ENCODE measurements at places on chromosomes 1 and 21.

GRCh38 chr1:87972811-87973210, 644.1 kb downstream of the LMO4 start:
- DNase-seq: no peak

DNA sequence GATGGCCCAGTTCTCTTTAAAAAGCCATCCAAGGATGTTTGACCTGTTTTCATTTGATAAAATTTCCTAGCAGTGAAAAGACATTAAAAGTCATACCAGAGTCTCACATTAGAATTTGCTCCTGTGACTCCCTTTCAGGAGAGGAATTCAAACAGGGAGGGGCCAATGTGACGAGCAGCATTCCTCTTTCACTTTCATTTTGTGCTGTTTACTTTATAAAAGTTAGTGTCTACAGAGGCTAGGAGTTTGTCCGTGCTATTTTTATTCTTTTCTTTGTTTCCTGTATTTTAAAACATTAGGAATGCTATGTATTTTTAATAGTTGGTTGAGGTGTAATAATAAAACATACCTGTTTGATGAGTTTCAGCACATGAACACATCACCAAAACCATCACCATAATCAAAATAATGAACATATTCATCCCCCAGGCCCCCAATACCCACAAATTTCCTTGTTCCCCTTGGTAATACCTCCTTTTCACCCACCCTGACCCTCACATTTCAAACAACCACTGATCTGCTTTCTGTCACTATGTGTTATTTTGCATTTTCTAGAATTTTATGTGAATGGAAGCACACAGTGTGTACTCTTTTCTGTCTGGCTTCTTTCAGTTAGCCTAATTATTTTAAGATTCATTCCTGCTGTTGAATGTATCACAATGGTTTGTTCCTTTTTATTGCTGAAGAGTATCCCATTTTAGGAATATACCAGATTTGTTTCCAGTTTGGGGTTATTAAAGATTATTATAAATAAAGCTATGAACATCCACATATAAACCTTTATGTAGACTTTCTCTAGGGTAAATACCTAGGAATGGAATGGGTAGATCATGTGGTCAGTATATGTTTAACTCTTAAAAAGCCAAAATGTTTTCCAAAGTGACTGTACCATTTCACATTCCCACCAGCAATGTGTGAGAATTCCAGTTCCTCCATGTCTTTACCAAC, 129.5 kb downstream of the TENT5C start:
- DNase-seq: no peak

DNA sequence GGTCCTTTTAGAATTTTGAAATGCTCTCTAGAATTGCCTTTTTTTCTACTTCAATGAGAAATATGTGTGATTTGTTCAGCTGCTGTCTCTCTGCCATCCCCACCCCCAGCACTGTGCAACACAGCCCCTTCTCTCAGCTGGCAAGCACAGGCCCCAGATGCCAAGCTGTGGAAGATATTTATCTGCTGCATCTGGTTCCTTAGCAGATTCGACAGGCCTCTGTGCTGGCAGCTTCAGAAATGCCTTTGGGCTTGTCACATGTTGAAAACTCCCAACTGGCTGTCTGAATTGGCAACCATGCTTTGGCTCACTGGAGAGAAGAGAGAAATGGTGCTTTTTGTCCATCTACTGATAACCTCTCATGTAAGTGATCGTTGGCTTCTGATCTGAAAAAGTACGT, 206.7 kb upstream of the C1orf87 start:
- DNase-seq: no peak

DNA sequence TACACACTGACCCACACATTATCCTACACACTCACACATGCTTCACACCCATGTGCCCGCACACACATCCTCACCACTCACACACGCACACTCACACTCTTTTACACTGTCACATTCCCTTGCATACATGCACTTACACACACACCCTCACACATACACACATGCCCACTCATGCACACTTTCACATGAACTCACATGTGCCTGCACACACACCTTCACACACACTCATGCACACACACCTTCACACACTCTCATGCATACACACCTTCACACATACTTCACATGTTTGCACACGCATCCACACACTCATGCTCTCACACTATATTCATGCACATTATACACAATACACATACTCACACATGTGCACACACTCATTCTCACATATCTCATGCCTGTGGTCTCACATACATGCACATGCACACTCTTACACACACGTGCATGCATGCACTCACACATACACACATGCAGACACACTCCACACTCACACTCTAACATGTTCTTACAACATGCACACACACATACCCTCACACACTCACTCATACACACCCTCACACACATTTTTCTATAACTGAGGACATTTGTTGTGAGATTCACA, 42.3 kb downstream of the RXRG start:
- no peak for DNase-seq

- no peak for DNase-seq
Observed at GRCh38 chr1:61782771-61783170, 40.5 kb downstream of the PATJ start.

DNA sequence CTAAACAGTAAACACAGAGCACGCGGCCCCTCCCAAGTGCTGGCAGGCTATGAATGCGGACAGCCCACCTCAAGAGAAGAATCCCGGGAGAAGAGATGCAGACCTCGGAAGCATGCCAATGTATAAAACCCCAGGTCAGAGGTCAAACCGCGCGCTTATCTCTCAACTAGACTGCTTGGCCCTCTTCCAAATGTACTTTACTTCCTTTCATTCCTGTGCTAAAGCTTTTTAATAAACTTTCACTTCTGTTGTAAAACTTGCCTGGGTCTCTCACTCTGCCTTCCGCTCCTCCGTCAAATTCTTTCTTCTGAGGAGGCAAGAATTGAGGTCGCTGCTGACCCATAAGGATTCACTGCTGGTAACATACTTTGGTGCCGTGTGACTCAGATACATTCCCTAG, 216.0 kb downstream of the S1PR1 start:
- DNase-seq: no peak

- DNase-seq: no peak
Observed at GRCh38 chr1:211876851-211877590, 46.5 kb upstream of the LPGAT1 start.

- DNase-seq: no peak
Observed at GRCh38 chr1:213826891-213827290, 160.9 kb upstream of the PROX1 start.

GRCh38 chr1:58573705-58574591, 3.1 kb downstream of the TACSTD2 start:
- DNase-seq: no peak

DNA sequence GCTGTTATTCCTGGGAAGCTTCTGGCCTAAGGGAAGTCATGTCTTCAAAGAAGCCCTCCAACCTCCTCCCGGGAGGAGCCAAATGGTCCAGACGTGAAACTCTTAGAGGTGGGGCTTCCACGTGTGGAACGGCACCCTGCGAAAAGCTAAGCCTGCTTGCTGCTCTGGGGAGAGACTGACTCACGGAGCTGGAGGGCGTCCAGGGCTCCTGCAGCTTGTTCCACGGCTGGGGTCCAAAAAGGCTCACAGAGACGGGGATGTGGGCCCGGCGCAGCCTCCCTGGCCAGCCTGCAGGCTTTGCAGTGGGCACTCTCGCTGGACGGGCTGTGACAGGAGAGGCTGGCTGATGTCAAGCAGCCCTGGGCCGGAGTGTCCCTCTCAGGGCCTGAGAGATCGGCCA, 105.1 kb downstream of the COLGALT2 start:
- DNase-seq: peak; percentile 80

DNA sequence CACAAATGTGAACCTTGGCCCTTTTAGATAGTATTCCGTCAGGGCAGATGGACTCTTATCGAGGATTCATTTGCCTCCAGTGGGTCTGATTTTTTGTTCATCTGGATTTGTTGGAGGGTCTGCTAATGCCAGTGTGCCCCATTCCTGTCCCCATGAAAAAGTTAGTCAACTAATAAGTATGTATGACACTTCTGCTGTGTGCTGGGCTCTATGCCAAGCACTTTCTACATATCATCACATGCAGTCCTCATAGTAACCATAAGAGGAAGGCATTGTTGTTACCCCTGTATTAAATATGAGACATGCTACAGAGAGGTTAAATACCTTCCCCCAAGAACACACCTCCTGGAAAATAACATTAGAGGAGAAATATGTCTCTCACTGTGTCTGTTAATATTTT, 46.6 kb upstream of the MAB21L3 start:
- DNase-seq: no peak

GRCh38 chr1:244450597-244451538, 841 bp downstream of the ADSS2 start:
- DNase-seq: peak; percentile 63

- no peak for DNase-seq
Observed at GRCh38 chr1:149931212-149931790, 3.7 kb upstream of the SF3B4 start.

DNA sequence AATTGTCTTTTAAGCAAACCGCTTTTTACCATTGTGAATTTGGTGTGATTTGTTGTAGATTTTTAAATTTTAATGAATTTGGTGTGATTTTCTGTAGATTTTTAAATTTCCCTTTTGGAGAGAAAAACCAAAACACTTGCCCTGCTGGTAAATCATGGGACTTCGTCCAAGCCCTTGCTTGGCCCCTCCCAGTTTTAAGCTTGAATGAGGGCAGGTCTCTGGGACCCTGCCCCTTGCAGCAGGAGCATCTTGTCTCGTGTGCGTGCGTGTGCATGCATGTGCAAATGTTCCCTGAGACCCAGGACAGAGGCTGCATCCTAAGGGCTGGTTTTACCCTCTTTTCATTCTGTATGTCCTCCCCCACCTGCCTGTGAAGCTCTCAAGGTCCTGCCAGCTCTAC, 248.6 kb downstream of the GREM2 start:
- DNase-seq: no peak

DNA sequence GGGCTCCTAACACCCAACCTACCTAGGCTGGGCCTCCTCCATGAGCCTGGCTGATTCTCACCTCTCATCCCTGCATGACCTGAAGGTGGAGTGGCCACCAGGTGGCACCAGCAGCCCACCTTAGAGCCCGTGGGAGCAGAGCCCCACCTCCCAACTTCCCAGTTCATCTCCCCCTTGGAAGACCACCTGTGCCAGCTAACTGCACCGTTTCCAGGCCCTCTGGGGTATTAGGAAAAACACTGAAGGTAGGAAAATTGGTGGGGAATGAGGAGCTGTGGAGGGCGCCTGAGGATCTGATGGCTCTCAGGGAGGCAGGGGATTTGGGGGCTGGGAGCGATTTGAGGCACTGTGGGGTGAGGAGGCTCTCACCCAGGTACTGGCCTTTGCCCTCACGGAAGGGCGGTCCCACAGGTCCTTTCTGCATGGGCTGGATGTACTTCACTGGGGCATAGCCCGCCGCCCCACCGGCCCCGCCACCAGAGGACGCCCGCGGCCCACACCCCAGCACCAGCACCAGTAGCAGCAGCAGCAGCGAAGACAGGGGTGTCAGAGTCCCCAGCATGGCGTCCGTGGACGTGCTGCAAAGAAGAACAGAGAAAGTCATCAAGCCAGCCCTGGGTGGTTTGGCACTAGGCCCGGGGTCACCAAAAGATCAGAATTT, 11.1 kb downstream of the ADPRS start:
- DNase-seq: peak; percentile 13

GRCh38 chr1:54227091-54227602, 27.2 kb downstream of the MRPL37 start:
- peak; percentile 12 for DNase-seq

DNA sequence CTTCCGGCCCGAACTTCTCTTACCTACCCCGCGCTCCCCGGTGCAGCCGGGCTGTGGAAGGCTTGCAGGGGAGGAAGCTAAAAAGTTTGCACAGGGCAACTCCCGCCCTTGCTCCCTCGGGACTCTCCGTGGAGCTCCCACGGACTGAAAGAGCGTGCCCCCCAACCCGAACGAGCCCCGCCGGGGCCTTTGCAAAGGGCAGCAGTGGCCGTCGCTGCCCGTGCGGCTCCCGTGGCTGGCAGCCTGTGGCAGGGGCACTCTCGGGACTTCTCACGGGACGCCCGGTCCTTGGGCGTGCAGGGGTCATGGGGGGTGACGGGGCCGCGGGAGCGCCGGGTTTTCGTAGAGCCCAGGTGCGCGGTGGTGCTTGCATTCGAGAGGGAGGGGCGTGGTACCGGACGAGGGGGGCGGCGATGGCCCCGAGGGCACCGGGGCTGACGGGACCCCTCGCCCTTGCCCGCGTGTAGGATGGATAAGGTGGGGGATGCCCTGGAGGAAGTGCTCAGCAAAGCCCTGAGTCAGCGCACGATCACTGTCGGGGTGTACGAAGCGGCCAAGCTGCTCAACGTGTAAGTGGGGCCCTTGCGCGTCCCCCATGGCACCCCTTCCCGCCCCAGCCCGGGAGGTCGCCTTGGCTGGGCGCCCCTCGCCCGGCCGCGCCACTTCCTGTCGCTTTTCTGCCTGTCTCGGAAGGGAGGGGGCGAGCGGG, 711 bp downstream of the GADD45A start:
- DNase-seq: peak; percentile 30

DNA sequence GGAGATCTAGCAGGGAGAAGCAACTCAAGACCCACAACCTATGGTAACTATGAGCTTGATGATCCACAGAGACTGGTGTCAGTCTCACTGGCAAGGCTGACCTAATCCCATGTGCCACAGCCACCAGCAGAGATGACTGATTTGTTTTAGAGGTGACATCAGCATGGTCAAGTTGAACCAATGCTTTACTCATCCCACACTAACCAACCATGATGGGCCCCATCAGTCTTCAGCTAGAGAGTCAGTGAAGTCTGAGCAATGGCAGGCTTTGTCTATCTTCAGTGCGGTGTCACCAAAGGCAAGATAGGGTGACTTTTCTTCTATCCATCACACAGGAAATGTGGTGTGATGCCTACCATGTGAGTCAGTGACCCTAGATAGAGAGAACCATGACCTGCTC, 1470.7 kb downstream of the NCAM2 start:
- DNase-seq: no peak

DNA sequence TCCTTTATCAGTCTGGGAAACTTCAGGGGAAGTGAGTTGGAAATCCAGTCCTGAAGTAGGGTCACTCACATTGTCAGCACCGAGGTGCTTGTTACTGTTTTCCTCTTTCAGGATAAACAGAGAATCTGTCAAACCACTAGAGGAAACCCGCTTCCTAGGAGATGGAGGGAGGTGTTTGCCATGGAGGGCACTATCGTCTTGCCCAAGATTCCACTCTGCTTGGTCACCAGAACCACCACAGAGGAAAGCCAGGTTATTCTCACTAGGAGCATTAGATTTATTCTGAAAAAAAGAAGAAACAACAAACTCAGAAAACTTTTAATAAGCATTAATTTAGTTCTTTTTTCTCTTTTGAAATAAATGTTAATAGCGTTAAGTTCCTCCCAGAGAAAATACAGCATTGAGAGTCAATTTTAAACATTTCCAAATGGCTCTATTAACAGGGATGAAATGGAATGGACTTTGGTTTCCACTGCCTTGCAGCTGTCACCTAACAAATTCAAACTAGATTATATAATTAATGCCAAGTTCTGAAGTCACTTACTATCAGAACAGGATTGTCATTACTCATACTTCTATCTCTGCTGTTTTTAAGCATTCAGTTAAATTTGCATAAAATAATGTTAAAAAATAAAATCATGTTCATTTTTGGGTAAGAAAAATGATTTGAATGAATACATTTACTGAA, 242.8 kb downstream of the CRB1 start:
- no peak for DNase-seq

- no peak for DNase-seq
Observed at GRCh38 chr1:246708166-246708565, 16.0 kb upstream of the SCCPDH start.

GRCh38 chr1:235060607-235061470, 67.8 kb downstream of the TOMM20 start:
- DNase-seq: no peak

All from hippocampal formation (tissue), 2 donors.